Diencephalon (tissue), 1 donor: ENCODE measurements at places on chromosomes 3 and 15. TPM values are rescaled to one million over a fixed set of nuclear protein-coding genes. Genes with fewer than 3 reads are reported as not detected.

The ARNT2 gene
- 73.4 TPM for total RNA-seq

The CCR1 gene
- 3.2 TPM for total RNA-seq

The BLOC1S6 gene
- total RNA-seq: 113 TPM

The ADAMTS17 gene
- total RNA-seq: 6.0 TPM

The FGF12 gene
- 118 TPM for total RNA-seq

The PTH1R gene
- total RNA-seq: 4.2 TPM

The CA12 gene
- total RNA-seq: 13.8 TPM

The KNG1 gene
- total RNA-seq: not detected

The CRABP1 gene
- 37.6 TPM for total RNA-seq

The LMAN1L gene
- total RNA-seq: not detected

The EPHB1 gene
- total RNA-seq: 24.2 TPM
